ENCODE measurements at places on chromosomes 11 and 22.

DNA sequence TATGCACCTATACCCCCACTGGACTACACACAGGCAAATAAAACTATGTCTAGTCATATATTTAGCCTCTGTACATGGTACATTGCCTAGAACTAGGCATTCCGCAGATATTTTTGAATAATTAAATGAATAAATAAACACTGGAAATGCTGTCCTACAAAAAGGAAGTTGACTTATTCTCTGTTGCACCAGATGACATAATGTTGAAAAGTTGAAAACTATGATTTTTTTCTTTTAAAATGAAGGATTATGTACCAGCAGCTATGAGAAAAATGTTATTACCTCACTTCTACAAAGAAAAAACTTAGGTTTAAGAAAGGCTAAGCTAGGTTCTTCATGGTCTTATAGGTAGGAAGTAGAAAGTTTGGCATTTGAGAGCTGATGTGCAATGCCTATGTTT lies 856.6 kb downstream of the METTL15 start:
- DNase-seq, result no peak

DNA sequence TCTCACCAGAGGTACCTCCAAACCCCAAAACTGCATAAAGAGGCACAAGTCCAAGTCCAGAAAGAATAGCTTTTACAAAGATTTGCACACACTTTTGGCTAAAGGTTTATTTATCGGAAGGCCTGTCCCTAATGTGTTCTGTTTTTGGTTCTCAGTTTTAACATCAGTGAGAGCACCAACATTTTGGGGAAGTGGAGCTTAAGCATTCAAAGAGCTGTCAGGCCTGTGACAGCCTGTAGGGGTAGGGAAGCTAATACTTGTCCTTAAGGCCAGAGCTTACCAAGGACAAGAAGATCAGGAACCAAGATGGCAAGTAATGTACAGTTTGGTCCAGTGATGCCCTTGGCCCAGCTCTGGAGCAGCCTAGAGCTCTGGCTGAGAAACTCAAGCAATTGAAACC lies 38.9 kb upstream of the SCUBE2 start:
- no peak for DNase-seq

GRCh38 chr11:43381802-43382201 lies 23.1 kb downstream of the TTC17 start:
- DNase-seq, result no peak

GRCh38 chr11:16738947-16739815 lies 734 bp downstream of the C11orf58 start:
- DNase-seq, result peak; percentile 49

DNA sequence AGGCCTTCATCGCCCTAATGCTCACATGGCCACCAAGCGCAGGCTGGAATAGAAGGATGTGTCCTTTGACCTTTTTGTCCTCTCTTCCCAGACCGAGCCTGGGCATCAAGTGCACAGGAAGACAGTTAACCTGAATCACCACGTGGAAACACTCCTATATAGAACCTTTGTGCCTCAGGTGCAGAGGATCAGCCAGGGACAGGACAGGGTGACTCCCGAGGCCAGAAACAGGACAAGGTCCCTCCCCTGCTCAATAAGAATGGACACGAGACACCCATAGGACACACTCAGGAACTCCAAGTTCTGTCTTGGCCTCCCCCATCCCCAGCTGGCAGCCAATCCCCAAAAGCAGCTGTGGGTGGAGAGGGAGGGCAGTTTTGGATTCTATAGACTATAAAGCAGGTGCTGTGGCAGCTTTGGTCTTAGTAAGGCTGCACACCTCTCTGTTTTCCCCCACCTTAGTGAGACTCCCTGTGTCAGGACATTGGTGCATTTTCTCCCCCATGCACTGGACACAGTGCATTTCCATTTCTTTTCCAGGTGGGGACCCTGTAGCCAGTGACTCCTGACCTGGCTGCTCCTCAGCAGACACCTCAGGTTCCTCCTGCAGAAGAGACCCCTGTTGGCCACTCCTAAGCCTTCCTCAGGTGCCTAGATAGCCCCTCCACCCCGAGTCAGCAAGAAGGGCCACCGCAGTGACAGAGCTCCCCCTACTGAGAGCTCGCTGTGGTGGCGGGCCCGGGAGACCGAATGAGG lies 43.6 kb upstream of the POU2AF1 start:
- DNase-seq, result no peak
